ENCODE measurements at places on chromosomes 1 and 21. TPM values are rescaled to one million over a fixed set of nuclear protein-coding genes. Genes with fewer than 3 reads are reported as not detected.

The SMYD2 gene
- 13.5 TPM for total RNA-seq

The GSTM5 gene
- total RNA-seq, result 41.6 TPM

The RXRG gene
- total RNA-seq, result 11.9 TPM

The DCST2 gene
- 5.5 TPM for total RNA-seq

- no peak for DNase-seq
These were observed 102.8 kb upstream of the GALNT2 start for GRCh38 chr1:229964281-229964680.

DNA sequence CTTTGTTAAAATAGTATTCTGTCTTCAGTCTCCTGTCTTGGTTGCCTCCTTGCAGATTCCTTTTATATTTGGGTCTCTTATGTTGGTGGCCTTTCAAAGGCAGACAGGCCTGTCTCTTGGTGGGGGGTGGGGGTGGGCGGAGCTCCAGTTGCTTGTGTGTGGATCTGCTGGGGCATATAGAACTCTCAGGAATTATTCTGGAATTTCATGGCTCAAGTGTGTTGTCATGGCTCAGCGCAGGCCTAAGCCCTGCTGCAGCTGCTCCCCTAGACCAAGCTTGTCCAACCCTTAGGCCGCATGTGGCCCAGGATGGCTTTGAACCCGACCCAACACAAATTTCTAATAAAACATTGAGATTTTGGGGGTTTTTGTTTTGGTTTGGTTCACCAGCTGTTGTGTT, 8.0 kb downstream of the C1orf35 start:
- no peak for DNase-seq

GRCh38 chr21:36985751-36986594, 19.5 kb upstream of the HLCS start:
- DNase-seq, result no peak

GRCh38 chr1:150012611-150013010, 2.1 kb upstream of the OTUD7B start:
- DNase-seq, result peak; percentile 66

DNA sequence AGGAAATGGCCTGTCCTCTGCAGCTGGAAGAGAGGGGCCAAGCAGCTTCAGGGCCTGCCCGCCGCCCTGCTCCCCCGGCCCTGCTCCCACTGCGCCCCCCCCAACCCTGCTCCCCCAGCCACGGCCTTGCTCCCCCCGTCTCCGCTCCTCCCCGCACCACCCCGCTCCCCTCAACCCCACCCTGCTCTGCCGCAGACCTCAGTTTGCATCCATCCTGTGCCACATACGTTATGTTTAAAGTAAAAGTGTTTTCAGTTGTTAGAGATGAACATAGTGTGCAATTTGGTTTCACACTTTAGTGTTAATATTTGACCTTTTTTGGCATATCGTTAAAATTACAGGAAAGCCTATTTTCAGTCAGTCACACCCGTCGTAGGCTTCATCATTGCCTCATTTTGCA, 34.1 kb upstream of the DIP2A start:
- no peak for DNase-seq

GRCh38 chr21:45577801-45578175, 35.5 kb upstream of the SLC19A1 start:
- DNase-seq, result peak; percentile 41

DNA sequence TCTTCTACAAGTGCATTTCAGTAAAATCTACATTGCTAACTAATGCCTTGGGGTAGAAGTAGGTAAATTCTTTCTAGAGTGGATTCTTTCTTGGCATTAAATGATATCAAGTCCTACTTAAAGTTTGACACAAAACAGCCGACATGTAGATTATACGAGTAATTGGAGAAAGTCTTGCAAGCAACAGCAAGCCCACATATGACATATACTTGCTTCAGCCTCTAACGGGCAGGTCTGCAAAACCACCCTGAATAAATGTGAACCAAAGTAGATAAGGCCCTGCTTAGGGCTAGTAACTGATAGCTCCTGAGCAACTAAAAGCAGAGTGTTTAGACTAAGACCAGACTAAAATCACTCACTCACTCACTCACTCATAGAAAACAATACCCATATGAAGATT, 203.2 kb downstream of the LTN1 start:
- no peak for DNase-seq

- no peak for DNase-seq
These were observed 79.7 kb downstream of the PLPPR5 start for GRCh38 chr1:98924977-98925376.

- no peak for DNase-seq
These were observed 149.1 kb downstream of the ZNF281 start for GRCh38 chr1:200260597-200261335.

GRCh38 chr1:36534711-36535412, 52.1 kb upstream of the CSF3R start:
- no peak for DNase-seq

DNA sequence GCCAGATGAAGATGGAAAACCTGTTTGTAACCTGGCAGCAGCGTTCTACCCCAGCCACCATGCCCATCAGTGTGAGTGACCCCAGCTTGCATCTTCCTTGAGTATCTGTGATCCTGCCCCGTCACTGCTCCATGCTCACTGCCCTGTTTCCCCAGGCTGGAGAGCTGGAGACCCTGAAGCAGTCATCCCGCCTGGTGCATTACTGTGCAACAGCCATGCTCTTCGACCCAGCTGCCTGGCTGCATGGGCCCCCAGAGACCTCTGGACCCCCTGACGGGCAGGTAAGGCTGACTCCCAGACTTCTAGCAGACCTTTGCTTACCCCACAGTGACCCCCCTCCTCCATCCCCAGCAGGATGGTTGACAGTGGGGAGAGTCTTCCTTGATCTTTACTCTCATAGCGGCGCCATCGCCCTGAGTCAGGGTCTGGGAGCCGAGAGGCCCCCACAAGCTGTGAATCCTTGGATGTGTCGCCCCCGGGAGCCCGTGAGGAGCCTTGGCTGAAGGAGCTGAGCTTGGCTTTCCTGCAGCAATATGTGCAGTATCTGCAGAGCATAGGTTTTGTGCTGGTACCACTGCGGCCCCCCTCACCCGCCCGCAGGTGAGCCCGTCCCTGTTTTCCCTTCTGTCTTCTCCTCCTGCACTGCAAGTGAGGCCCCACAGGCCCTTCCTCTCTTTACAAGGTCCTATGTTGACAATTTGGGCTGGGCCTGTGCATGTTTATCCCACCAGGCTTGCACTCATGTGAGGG, 10.4 kb downstream of the HYI start:
- DNase-seq, result peak; percentile 54

DNA sequence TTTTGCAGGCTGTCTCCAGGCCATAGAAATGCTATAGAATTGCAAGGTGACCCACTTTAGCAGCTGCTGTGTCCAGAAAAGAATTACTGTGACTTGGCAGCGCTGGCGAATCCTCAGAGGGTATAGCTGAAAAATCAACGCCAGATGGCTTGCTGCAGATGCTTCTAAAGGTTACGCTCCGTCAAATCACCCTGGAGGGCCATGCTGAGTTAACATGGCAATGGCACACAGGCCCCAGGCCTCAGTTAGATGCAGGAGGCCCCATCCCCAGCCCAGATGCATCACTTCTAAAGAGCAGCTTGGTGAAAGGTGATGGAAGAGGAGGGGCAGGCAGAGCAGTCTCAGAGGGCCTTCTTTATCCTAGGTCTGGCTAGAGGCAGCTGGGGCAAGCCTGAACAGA, 18.0 kb downstream of the KIAA1614 start:
- no peak for DNase-seq

- DNase-seq, result no peak
These were observed 40.4 kb downstream of the PCNX2 start for GRCh38 chr1:233255145-233255544.

GRCh38 chr1:63902844-63903589, 129.2 kb downstream of the ROR1 start:
- no peak for DNase-seq

DNA sequence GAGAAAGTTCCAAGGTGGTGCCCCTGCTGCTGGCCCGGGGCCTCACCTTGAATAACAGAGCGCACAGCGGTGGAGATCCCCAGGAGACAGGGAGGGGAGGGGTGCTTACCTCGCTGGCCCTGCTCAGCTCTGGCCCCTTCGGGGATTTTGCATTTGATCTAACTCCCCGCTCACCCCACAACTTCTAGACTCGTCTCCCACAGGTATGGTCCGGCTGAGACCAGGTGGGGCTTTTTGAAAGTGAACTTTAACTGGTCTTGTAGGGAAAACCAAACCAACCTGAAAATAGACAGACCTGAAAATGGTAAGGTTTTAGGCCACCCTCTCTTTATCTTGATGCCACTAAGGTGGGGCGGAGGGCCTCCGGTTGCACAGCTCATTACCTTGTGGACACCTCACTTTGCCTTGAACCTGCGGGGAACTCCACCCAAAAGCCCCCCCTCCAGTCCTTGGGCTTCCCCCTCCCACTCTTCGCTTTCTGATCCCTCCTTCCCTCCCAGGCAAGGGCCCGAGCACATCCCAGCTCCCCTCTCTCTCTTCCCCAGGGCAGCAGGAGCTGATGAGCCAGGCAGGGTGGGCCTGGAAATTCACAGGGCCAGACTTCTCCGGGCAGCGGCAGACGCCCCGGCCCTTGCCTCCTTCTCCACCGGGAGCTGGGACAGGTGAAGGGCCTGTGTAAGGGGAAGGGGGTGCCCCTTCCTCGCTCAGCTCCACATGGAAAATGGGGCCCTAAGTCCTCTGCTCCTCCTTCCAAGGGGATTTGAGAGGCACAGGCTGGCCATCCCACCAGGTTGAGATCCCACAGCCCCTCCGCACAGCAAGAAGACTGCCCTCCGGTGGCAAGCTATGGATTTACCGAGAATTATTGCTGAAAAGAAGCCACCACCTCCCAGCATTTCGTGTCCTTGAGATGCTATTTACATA, 16.1 kb downstream of the TNFRSF8 start:
- no peak for DNase-seq

- no peak for DNase-seq
These were observed 83.4 kb downstream of the MATN1 start for GRCh38 chr1:30639881-30640452.

DNA sequence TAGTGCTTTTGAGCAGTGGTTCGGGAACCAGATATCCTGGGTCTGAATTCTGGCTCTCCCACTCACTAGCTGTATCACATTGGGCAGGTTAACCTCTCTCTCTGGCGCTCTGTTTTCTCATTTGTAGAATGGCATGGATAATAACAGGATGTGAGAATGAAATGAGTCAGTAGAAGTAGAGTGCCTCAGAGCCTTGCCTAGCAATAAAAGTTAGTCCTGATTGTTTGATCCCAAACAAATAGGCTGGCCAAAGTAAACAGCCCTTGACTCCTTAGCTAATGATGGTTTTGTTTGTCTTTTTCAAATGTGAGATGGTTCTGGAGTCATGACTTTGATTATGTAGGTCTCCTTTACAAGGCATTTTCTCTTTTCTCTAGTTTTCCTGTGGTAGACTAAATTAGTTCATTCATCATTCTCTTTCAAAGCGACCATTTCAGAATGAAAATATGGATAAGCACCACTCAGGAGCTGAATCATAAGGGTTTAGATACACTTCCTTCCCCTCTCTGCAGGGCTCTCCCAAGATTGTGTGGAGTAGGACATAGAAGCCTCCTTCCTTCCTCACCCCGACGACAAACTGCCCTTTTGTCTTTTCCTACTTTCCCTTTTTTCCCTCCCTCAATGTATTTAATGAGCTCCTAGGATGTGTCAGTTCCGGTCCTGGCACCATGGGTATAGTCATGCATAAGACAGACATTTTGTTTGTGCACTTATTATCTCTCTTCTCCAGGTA, 23.1 kb downstream of the KIAA0040 start:
- DNase-seq, result no peak

DNA sequence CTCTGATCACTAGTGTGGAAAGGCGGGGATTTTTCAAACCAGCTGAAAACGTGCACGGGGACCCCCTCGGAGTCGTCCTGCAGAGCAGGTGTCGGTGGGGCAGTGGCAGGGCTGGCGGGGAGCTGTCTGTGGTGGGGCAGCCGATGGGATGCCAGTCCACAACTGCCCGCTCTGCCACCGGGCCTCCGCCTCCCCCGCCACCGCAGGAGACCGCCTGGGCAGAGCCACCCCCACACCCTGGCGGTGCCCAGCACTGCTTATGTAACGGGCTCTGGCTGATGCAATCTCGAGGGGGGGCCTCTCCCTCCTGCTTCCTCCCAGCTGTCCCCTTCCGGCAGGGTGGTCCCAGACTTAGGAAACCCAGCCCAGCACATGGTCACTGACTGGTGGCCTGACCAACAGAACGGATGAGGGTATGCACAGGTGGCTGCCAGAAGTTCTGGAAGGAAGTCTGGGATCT, 9.3 kb downstream of the CHD5 start:
- DNase-seq, result no peak

DNA sequence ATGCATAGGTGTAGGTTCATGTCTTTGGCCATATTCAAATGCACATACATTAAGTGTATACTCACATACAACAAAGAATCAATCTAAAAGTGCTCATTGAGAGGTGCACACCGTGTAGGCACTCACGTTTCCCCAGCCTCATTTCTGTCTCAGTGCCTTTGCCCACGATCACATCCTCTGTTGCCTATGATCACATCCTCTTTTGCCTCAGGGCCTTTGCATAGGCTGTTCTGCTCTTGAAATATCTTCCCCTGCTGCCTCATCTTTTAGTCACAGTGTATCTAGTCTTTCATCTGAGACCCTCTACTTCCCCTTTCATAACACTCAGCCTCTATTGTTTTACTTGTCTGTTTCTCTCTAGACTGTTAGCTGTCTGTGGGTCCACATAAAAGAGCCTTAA, 69.3 kb downstream of the FOXD2 start:
- no peak for DNase-seq

- peak; percentile 77 for DNase-seq
These were observed at the start of gene MYOM3 for GRCh38 chr1:24111996-24112779. TSS of gene MYOM3 (minus strand) at chr1:24112135. CDS start at chr1:24108636, 3,499 bp downstream.

DNA sequence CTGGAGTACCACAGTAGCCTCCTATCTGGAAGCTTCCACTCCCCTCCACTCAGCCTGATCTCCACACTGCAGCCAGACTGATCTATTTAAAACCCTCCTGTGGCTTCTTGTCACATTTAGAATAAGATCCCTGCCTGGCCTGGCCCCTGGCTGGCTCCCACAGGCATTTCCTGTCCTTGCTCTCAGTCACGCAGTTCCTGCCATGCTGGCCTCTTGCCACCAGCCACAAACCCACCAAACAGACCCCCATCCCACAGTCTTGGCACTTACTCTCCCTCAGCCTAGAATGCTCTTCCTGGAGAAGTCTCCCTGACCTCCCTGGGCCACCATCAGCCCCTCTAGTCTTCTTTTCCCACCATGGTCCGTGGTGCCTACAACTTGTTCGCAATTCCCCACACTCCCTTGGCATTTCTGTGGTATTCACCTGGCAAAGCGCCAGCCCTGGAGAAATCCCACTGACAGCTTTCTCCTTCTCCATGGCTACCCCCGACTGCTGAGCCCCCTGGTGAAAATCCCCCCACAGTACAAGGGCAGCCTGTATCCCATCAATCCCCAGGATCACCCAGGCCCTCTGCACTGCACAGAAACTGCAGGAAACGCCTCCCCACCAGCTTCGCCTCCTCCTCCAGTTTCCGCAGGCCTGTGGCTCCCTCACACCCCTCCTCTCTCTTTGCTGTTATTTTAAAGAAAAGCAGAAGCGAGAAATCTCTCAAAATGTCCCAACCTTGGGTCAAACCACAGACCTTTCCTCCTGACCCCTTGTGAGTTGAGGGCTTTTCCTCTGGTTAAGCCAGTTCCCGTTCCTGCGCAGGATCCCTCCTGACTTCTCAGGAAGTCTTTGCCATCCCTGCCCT, 94.5 kb downstream of the SYT2 start:
- no peak for DNase-seq

All from sciatic nerve (tissue), 2 donors.